ENCODE measurements at places on chromosomes 7 and 10. TPM values are rescaled to one million over a fixed set of nuclear protein-coding genes. Genes with fewer than 3 reads are reported as not detected.

DNA sequence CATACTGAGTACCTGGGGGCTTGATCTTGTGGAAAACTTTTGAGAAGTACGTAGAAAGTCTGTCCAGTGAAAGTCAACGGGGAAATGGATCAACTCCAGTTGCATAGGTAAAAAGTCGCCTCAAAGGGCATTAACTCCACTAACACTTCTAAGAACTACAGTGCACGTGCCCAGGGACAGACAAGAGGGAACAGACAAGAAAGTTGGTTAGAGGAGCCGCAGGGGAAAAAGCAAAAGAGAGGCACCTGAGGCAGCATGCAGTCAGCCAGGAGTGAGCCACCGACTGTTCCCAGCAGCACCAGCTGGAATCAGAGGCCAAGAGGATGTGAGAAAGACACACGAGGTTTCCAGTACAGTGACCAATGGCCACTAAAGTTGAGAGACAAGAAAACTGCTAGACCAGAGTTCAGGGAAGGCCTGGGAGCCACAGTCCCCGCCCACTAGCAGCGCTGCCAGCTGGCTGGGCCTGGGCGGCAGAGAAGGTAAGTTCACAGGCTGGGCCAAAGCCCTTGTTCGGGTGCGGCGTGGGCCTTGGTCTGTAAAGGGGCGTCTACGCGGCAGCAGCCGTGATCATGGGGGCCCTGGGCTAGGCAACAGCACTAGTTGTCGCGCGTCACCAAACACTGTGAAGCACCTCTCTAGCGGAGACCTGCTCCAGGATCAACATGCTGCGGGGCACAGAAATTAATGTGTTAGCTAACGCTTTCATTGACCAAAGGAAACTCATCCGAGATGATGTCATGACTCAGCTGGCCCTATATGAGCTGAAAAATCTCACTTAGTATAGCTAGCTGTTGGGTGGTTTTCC lies 14.0 kb downstream of the ITGB1 start:
- DNase-seq = no peak

- DNase-seq = no peak
Observed at GRCh38 chr10:129716211-129716681, 247.8 kb downstream of the EBF3 start.

GRCh38 chr10:86863484-86863842 lies 94.0 kb downstream of the MMRN2 start:
- no peak for DNase-seq

- DNase-seq = no peak
Observed at GRCh38 chr10:111543854-111544253, 467.0 kb downstream of the ADRA2A start.

GRCh38 chr7:21172800-21173199 lies 255.1 kb upstream of the SP4 start:
- DNase-seq = no peak

TAS2R40 gene
- total RNA-seq = not detected

NODAL gene
- total RNA-seq = not detected

HOXA7 gene
- total RNA-seq = not detected

NCF1 gene
- total RNA-seq = 12.0 TPM

ZNF365 gene
- total RNA-seq = not detected

Data from naive thymus-derived CD8-positive, alpha-beta T cell (primary cell).